IMR-90 (cell line): ENCODE measurements at places on chromosomes 5 and 9. TPM values are rescaled to one million over a fixed set of nuclear protein-coding genes. Genes with fewer than 3 reads are reported as not detected.

C5orf52 gene
- total RNA-seq: not detected in 2 replicates

TMEM215 gene
- not detected in 2 replicates for total RNA-seq

OR1N1 gene
- total RNA-seq: not detected in 2 replicates

GFRA3 gene
- not detected in 2 replicates for total RNA-seq

GADD45G gene
- total RNA-seq: not detected in 2 replicates

SRD5A1 gene
- 6.3 and 9.7 TPM in 2 replicates for total RNA-seq

TRIM7 gene
- total RNA-seq: 0.54 and 0.83 TPM in 2 replicates

FYB1 gene
- total RNA-seq: not detected in 2 replicates

ECM2 gene
- total RNA-seq: under 0.01 and 0.36 TPM in 2 replicates

CFAP77 gene
- not detected in 2 replicates for total RNA-seq

GNPDA1 gene
- total RNA-seq: 50.5 and 60.6 TPM in 2 replicates

FAM163B gene
- total RNA-seq: not detected in 2 replicates

POU4F3 gene
- total RNA-seq: not detected in 2 replicates

HAVCR1 gene
- total RNA-seq: not detected in 2 replicates

TSPAN17 gene
- 34.2 and 35.3 TPM in 2 replicates for total RNA-seq

MYMK gene
- total RNA-seq: not detected in 2 replicates

PCA3 gene
- not detected in 2 replicates for total RNA-seq

FAM151B gene
- total RNA-seq: 2.8 and 2.9 TPM in 2 replicates

ALDOB gene
- total RNA-seq: not detected in 2 replicates

FOXE1 gene
- total RNA-seq: under 0.01 and 0.28 TPM in 2 replicates

PCDHGC3 gene
- total RNA-seq: 21.1 and 21.9 TPM in 2 replicates

CHD1 gene
- total RNA-seq: 33.7 and 61.7 TPM in 2 replicates

ANKRD55 gene
- 0.28 TPM in 1 of 2 replicates, not detected in the other for total RNA-seq

ABCA2 gene
- total RNA-seq: 3.8 and 4.4 TPM in 2 replicates

C5orf58 gene
- total RNA-seq: not detected in 2 replicates

WDR31 gene
- 0.28 and 0.36 TPM in 2 replicates for total RNA-seq

GABRA1 gene
- not detected in 2 replicates for total RNA-seq

AHRR gene
- 15.6 and 16.7 TPM in 2 replicates for total RNA-seq

CCNJL gene
- 2.0 and 2.8 TPM in 2 replicates for total RNA-seq

CTXN3 gene
- not detected in 2 replicates for total RNA-seq

IL31RA gene
- total RNA-seq: 0.56 and 0.90 TPM in 2 replicates

TAF1L gene
- under 0.01 TPM in 1 of 2 replicates, not detected in the other for total RNA-seq

IL33 gene
- total RNA-seq: not detected in 2 replicates

SLC36A2 gene
- total RNA-seq: not detected in 2 replicates

PCDHB13 gene
- total RNA-seq: 0.18 and 0.28 TPM in 2 replicates

INSL4 gene
- total RNA-seq: not detected in 2 replicates

IL3 gene
- not detected in 2 replicates for total RNA-seq

GALNT12 gene
- total RNA-seq: 2.5 TPM in 2 replicates

LCP2 gene
- total RNA-seq: not detected in 2 replicates

ST8SIA4 gene
- under 0.01 and 0.18 TPM in 2 replicates for total RNA-seq
